ENCODE measurements at places on chromosomes 1 and 21.
A peak's percentile ranks its signal among the peaks of the same experiment; 100 is the strongest.

DNA sequence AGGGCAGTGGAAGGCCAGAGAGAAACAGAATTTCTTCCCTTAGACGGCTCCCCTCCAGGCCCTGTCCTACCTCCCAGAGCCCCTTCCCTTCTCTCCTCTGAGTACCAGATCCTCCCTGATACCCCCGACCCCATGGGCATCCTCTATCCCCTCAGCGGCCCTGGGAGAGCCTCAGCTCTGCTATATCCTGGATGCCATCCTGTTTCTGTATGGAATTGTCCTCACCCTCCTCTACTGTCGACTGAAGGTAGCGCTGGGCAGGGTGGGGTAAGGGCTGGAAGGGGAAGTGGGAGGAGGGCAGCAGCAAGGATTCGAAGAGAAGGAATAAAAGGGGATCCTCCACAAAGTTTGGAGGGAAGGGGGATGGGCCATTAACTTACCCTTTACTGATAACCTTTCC lies 2.7 kb downstream of the FCER1G start:
- DNase-seq = no peak

GRCh38 chr1:174788981-174789380 lies 210.8 kb upstream of the CACYBP start:
- DNase-seq = no peak

GRCh38 chr21:34260277-34261008 lies 103.4 kb upstream of the KCNE2 start:
- no peak for DNase-seq

DNA sequence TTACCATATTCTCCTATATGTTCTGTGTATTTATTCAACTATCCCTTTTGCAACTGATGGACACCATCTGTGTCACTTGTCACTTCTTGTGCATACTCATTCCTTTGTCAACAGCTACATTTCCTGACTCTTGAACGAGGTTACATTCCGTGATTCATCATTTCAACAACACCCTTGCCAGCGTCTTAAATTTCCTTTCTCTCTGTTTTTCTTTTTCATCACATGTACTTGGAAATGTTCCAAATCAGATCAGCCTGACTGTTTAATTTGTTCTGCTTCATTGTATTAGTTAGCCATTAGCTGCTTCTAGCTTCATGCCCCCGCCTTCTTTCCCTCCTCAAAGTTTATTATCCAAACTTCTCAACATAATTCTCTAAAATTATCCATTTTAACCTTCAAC lies 173.0 kb downstream of the ADGRL4 start:
- no peak for DNase-seq

- DNase-seq = peak; percentile 8
Measured at GRCh38 chr1:18575620-18576019, 55.0 kb upstream of the PAX7 start.

DNA sequence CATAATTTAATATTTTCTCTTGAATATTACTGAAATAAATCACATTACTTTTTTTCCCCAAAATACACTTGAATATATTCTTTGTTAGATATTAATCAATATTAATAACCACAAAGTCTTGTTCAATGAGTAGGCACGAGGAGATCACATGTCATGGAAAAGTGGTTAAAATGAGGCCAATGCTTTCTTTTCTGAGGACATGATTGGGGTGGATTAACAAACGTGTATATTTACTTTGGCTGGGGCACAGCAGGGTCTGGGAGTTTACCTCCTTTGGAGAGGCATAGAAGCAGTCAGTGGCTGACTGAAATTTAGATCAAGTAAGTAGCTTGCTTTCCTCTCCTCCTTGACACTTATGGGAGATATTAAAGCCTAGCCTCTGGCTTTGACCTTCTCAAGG lies 664.3 kb upstream of the B3GALT2 start:
- DNase-seq = no peak

GRCh38 chr1:53448241-53448841 lies 10.9 kb upstream of the DMRTB1 start:
- DNase-seq = no peak

- no peak for DNase-seq
Measured at GRCh38 chr1:234604495-234605398, 5.2 kb downstream of the IRF2BP2 start.

DNA sequence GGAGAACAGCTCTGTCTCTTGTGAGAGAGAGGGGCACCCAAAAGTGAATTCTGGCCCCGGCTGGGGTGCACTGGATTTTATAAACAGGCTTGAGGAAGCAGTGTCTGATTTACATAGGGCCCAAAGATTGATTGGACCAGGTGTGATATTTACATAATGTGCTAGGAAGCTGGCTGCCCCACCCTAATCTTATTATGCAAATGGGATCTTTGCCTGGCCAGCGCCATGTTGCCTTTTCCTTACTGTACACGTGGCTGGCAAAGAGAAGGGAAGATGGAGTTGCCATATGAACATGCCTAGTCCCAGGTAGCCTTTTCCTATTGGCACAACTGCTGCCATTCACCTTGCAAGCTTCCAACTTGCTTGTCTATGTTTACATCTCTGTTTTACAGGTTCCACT lies 29.0 kb upstream of the CFHR4 start:
- DNase-seq = no peak

DNA sequence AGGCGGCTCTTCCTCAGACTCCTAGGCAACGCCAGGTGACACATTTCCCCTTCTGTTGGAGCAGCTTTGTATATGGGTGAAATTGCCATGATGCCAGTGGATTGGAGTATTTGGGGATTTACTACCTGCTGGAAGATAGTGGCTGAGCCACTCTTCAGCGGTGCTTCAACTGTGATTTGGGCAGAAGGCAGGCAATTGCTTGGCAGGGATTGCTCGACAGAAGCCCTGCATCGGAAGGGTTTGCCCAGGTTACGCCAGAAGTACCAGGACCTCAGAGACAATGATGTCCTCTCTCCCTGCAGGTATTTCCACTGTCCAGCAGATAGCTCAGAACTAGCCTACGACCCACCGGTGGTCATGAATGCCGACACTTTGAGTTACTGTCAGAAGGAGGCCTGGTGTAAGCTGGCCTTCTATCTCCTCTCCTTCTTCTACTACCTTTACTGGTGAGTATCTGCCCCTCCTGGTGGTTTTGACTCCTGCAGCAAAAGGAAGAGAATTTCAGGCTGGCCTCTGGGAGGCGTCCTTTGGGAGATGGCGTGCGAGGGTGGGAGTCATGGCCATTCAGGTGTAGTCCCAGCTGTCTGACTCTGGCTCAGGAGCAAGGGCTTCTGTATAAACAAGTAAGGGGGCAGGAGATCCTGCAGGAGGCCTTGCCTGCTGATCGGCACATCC lies 118.3 kb downstream of the CNIH3 start:
- no peak for DNase-seq

GRCh38 chr1:26161415-26162219 lies 2.7 kb downstream of the FAM110D start:
- no peak for DNase-seq

GRCh38 chr1:59078070-59078800 lies 218.7 kb upstream of the FGGY start:
- peak; percentile 9 for DNase-seq

- DNase-seq = no peak
Measured at GRCh38 chr1:6389971-6390370, 3.6 kb downstream of the ACOT7 start.

GRCh38 chr1:37052120-37052519 lies 17.8 kb upstream of the GRIK3 start:
- no peak for DNase-seq

DNA sequence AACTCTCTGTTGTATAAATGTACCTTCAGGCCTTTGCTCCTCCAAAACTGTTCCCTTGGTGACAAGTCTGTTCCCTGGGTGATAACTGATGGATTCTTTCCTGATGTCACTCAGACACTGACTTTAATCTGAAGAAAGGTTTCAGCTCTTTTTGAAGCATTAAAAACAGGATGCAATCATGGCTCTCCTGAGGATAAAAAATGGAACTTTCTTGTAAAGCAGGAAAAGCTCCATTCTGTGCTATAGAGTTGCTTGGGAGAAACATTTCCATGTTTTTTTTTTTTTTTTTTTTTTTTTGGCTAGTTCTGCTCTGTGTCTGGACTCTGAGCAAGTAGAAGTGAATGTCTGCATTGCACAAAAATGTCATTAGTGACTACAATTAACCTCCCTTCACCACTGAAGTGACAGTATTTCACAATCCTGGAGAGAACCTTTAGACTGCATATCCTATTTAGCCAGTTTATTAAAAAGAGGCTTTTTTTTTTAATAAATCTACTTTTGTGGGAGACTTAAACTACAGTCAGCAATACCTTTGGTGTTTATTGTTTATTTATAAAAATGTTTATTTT lies 101.7 kb upstream of the PRMT6 start:
- no peak for DNase-seq

DNA sequence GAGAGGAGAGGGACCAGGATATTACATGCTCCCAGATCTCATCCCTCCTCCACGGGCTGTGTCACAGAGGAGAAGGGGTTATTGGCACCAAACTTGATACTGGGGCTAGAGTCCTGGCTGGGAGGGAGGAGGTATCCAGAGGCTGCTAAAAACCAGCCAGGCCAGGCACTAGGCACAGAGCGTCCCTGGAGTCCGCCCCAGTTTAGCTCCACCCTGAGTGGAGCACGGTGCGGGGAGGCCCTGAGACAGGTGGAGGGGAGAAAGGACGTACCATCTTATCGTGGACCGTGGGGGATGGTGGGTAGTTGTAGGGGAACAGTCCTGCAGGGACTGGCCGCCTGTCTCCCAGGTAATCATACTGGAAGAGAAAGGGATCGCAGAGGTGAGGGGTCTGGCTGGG lies 42.7 kb upstream of the GOLT1A start:
- no peak for DNase-seq

DNA sequence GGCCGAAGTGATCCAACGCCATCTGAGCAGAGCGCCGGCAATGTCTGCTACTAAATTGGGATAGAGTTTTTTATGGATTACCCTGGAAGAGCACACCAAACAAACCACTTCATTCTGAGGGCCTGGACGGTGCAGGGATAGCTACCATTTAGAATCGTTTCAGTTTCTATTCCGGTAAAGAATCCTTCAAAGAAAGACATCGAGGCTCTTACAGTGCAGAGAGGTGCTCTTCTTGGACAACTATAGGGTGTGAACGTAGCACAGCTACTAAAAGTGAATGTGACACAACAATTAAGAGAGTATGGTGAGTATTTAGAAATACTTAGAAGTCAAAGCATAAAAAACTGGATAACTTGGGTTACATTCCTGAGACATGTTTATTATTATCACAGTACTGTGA lies 16.1 kb downstream of the HIVEP3 start:
- DNase-seq = no peak

DNA sequence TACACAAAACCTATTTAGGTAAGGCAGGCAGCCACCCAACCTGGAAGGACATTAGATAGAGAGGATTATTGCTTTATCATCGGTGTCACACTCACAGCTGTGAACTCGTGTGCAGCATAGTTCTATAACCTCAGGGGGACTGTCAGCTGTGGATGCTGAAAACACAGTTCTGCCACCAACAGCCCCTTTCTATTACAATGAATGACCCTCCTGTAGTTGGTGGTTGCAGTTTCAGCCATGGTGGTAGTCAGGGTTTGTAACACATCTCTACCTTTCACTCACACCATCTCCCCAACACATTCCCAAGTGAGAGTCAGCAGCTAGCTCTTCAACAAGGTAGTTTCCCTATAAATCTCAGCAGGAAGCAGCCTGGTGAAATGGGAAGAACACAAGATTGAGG lies 136.8 kb downstream of the ZC3H11B start:
- DNase-seq = no peak

DNA sequence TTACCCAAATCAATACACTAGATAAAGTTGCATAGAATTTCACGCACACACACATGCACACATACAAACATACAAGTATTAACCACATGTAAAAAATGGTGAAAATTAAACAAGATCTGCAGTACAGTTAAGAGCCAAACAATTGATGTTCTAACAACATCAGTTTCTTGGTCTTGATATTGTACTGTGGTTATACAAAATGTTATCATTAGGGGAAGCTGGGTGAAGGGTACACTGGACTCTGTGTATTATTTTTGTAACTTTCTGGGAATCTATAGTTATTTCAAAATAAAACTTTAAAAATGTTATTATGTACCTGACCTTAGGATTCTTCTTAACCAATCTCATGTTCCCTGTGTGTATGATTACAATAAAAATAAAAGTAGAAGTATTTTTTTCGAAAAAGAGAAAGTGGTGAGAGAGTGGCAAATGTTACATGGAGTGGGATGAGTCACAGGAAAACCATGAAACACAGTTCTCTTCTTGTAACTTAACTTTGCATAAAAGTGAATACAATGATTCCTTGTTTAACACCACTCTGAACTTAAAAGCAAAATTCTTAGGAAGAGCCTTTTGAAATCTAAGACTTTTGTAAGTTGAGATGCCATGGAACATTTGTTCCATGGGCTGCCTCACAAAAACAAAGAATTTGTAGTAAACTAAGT lies 101.6 kb upstream of the RUNX1 start:
- DNase-seq = no peak

DNA sequence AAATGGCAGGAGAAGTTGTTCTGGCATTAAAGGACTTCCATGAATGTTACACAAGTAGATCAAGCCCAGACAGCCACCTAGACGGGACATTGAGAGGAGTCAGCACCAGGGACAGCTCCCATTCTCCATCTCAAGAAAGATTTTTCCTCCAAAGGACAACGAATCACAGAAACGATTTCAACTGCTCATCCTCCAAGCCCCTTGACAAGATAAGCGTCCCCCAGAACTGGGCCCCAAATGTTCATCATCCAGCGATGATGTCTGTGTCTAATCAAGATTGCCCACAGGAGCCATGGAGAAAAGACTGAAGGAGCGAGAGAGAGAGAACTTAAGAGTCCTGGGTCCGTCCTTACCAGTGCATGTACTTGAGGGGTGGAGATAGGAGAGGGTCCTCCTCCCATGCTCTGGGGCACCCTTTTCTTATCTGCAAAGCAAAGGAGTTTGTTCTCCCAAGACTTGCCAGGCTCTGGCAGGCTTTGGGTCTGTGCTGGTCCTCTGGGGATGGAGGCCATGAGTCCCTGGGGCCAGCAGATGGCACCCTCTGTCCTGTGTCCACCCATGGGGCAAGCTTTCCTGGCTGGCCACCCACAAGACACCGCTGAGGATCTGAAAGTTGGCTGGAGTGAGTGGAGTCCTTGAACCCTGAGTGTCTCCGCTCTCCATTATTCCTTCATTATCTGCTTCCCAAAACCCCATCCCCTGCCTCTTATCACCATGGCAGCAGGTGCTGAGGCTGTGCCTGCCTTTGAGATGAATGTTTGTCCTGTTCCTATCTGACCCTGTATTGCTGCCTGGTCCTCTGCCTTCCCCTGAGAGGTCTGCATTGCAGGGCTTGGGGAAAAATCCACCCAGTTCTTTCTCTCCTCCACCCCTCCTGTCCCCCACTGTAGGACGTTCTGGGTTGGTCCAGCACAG lies 164.6 kb downstream of the ACTL8 start:
- no peak for DNase-seq

GRCh38 chr1:61078618-61079295 lies 3.6 kb upstream of the NFIA start:
- no peak for DNase-seq

GRCh38 chr1:21469581-21469980 lies 29.6 kb downstream of the NBPF3 start:
- DNase-seq = no peak

Data from DMS 273 treated with DMSO at 0.1 percent for 48 hours (cell line).